AG04450 (cell line): ENCODE measurements at places on chromosomes 5 and 9.

DNA sequence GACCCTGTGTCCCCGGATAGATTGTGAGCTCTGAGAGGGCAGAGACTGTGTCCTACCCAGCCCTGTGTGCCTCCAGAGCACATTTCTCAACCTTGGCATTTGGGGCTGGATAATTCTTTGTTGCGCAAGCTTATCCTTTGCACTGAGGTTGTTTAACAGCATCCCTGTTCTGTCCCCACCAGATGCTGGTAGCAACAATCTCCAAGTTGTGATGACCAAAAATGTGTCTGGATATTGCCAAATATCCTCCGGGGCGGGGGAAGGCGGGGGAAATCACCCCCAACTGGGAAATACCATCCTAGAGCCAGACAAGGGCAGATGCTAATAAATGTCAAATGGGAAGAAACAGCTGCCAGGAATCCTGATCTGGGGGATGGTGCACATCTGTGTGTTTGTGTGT lies 24.0 kb upstream of the TNIP1 start:
- DNase-seq, result no peak

GRCh38 chr9:133609311-133610098 lies at the start of gene FAM163B:
Gene FAM163B (minus strand): TSS chr9:133609389. CDS start chr9:133580223, 29,166 bp downstream.
- no peak for DNase-seq

GRCh38 chr5:59673438-59674058 lies 220.0 kb downstream of the PDE4D start:
- DNase-seq, result no peak

- DNase-seq, result no peak
Measured at GRCh38 chr5:56298336-56299090, 65.4 kb upstream of the ANKRD55 start.

DNA sequence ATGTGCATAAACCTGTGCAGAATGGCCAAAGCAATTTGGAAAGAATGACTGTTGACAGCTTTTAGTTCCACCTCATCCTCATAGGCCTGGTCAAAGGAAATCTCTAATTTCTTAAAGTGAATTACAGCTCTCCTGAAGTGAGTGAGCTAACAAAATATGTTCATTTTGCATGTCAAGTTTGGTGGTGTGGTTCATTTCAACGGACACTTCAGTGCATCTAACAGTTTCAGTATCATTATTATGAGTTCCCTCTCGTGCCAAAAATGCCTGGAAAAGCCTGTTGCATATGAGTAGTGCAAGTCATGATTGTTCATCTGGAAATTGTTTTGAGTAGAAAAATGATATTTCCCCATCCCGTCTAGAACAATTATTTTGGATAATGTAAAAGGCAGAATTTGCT lies 53.2 kb upstream of the HMHB1 start:
- DNase-seq, result peak; percentile 50

DNA sequence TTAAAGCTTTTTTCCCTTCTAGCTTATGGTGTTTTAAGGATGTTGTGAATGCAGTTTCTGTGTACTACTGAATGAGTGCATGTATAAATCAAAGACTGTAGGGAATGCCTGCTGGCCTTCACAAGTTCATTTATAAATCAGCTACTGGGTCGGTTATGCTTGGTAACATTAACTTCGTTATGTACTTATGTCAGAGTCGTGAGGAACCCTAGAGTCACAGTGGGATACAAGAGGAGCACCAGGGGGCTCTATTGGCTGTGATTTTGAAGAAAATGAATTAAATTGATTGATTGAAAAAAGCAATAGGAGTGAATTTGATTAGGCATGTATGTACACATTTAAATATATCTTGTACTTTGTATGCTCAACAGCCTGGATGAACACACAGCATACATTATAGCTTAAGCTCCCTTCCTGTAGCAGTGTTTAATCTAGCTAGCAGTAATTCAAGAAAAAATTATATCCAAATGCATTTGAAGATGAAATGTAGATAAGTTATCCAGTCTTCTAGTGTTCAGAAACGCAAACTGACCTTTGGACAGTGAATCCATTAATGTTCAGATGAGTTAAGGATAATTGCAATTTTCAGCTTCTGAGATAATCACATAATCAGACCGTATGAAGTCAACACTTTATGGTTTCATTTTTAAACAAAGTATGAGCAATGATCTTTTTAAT lies 204.2 kb downstream of the KDM4C start:
- no peak for DNase-seq

DNA sequence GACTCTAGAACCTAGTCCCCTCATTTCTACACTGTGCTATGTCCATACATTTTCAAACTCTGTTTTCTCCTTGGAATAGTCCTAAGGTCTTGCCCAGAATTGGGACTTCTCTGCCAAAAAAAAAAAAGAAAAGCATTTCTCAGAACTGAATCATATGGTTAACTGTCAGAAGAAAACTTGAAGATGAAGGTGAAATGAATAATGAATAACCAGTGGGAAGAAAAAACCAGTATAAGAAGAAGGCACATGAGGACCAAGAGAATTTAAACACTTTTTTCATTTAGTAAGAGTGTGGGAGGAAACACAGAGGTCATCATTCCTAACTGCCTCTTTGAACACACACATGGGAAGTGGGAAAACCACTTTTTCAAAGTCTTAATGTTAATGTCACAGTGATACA lies 197.7 kb downstream of the PRELID2 start:
- DNase-seq, result no peak

DNA sequence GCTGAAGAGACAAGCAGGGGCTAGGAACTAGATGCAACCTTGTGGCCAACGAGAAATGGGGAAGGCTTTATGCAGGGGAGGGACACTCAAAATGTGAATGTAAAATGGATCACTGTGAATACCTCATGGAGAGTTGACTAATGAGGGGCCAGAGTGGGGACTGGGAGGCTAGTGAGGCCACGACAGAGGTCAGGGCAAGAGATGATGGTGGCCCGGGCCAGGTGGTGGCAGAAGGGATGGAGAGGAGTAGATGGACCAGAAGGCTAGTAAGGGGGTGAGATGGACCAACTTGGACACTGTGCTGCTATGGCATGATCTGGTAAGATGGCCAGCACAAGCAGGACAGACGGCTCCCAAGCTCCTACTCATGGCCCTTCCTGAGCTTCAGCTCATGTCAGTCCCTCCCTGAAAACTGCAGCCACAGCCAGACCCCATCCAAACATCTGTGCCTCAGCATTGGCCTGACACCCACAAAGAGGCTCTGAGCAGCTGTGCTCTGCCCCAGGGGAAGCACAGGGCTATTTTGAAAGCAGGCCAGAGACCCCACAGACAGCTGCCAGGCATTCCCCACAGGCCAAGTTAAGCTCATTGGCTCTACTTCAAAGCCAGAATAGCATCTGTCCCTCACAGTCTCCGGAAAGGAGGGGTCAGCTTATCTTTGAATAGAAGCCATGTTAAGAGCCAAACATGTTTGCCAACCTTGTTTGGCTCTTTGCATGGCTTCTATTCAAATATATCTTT lies 22.1 kb downstream of the P4HA2 start:
- DNase-seq, result no peak

DNA sequence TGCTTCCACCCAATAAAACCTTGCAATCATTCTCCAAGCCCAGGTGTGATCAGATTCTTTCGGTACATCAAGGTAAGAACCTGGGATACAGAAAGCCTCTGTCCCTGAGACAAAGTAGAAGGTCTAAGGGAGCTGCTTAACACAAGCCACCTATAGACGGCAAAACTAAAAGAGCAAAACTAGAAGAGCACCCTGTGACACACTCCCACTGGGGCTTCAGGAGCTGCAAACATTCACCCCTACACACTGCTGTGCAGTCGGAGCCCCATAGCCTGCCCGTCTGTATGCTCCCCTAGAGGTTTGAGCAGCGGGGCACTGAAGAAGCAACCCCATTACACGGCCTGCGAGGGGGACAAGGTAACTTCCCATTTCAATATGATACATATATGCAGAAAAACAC lies 179.6 kb upstream of the CDH9 start:
- DNase-seq, result no peak

GRCh38 chr9:99860266-99860665 lies 38.6 kb downstream of the NR4A3 start:
- DNase-seq, result no peak

- DNase-seq, result no peak
Measured at GRCh38 chr5:1874348-1874747, 8.4 kb downstream of the IRX4 start.

- DNase-seq, result no peak
Measured at GRCh38 chr5:37478121-37478894, 99.2 kb downstream of the WDR70 start.

GRCh38 chr9:3648722-3649246 lies 123.0 kb upstream of the RFX3 start:
- no peak for DNase-seq

DNA sequence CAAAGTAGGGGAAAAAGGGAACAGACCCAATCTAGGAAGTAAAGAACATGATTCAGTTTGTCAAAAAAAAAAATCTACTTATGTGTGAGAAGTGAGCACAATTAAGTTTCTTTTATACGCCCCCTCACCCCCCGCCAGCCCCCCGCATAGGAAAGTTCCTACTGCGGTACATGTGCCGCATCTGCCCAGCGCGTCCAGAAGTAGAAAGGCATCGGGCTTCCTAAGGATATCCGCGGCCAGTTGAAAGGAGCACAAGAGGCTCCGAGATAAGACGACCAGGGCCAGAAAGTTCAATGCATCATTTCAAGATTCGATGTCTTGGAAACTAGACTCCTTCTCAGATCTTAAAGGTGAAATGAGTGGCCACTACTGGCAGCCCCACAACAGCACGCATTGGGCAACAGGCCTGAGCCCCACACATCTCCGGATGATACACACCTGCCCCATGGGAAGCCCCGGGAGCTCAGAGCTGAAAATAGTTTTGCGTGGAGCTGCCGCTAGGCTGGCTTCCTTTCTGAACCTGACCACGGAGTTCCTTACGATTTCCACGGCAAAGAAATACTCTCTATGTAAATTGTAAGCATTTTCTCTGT lies 203.9 kb downstream of the RAB3C start:
- no peak for DNase-seq

DNA sequence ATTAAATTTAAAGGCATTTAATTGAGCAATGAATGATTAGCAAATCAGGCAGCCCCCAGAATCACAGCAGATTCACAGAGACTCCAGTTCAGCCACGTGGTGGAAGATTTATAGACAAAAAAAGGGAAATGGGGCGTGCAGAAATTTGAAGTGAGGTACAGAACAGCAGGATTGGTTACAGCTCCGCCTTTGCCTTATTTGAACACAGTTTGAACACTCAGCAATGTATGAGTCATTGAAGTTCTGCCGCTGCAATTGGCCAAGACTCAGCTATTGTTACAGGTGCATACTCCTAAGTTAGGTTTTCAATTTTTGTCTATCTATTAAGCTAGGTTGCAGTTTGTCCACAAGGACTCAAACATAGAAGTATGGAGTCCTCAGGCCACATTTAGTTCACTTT lies 157.7 kb upstream of the SLC12A2 start:
- DNase-seq, result no peak

GRCh38 chr5:110053824-110054223 lies 364.1 kb downstream of the MAN2A1 start:
- DNase-seq, result no peak

DNA sequence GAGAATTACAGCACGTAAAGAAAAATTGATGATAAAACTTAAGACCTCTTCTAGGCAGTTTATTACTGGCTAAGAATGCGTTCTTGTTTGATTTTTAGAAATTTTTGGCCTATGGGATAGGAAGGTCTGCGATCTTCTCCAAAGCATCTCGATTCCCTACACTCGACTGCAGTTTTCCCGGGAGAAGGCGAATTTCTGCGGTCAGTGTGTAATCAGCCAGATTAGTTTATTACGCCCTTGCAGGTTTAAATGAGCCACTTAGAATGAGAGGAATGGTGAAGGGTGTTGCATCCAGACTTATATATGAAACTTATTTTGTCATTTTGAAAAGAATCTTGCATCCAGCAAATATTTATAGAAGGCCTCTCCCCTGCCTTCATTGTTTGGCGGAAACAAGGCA lies 1.2 kb downstream of the MTAP start:
- no peak for DNase-seq

- DNase-seq, result no peak
Measured at GRCh38 chr5:33068786-33069185, 357.7 kb downstream of the NPR3 start.

GRCh38 chr9:89410641-89411350 lies 87.1 kb downstream of the SEMA4D start:
- no peak for DNase-seq

DNA sequence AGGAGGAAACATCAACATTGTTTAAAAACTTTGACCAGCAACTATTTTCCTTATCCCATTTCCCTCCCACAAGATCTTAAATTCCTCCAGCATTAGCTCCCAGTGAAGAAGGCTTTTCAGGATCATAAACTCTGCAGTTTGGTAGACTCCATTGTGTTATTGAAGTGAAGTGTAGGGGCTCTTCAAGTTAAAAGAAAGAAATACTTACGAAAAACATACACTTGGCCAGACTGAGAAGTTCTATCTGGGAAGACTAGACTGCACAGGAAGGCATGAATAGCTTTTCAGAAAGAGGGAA lies 22.3 kb downstream of the LIFR start:
- no peak for DNase-seq

DNA sequence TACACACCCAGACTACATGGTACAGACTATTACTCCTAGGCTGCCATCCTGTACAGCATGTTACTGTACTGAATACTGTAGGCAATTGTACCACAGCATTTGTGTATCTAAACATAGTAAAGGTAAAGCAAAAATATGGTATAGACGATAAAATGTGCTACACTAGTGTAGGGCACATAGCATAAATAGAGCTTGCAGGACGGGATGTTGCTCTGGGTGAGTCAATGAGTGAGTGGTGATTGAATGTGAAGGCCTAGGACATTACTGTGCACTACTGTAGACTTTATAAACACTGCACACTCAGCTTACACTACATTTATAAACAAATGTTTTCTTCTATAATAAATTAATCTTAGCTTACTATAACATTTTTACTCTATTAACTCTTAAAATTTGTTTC lies 25.6 kb downstream of the ANKRD55 start:
- DNase-seq, result peak; percentile 36

- DNase-seq, result no peak
Measured at GRCh38 chr9:2780846-2781245, 63.0 kb downstream of the PUM3 start.

DNA sequence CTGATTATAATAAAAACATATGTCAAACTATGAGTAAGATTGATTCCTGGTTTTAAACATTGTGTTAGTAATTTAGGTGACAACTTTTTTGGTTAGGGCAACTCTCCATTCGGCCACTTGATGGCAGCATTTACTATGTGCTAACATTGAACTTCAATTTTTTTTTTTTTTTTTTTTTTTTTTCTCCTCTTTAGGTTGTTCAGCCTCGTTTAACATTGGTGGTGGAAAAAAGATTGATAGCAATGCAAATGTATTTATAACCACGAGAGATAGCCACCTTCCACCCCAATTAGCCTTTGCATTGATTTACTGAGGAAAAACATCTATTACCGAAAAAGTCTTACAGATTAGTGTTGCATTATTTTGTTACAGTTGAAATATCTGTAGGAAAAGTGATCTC lies 159.1 kb downstream of the CSNK1G3 start:
- DNase-seq, result peak; percentile 7
